T-cell (primary cell): ENCODE measurements at places on chromosomes 1 and 21. TPM values are rescaled to one million over a fixed set of nuclear protein-coding genes. Genes with fewer than 3 reads are reported as not detected.
A peak's percentile ranks its signal among the peaks of the same experiment; 100 is the strongest.

The ICOSLG gene
- 10.1 TPM for total RNA-seq

The MCOLN3 gene
- total RNA-seq = 2.8 TPM

The BRDT gene
- not detected for total RNA-seq

The C8B gene
- 0.12 TPM for total RNA-seq

The TAS1R1 gene
- not detected for total RNA-seq

The KRTAP15-1 gene
- total RNA-seq = not detected

The ZNF684 gene
- 6.0 TPM for total RNA-seq

The MROH9 gene
- total RNA-seq = not detected

The CD84 gene
- total RNA-seq = 47.5 TPM

GRCh38 chr1:185483664-185484450 is 166.8 kb upstream of the IVNS1ABP start:
- no peak overlapping the region for H3K4me3 ChIP-seq
- H3K27me3 ChIP-seq = no peaks in the 10 kb centered on the region
- H3K4me1 ChIP-seq = no peaks in the 10 kb centered on the region
- DNase-seq = no peak

DNA sequence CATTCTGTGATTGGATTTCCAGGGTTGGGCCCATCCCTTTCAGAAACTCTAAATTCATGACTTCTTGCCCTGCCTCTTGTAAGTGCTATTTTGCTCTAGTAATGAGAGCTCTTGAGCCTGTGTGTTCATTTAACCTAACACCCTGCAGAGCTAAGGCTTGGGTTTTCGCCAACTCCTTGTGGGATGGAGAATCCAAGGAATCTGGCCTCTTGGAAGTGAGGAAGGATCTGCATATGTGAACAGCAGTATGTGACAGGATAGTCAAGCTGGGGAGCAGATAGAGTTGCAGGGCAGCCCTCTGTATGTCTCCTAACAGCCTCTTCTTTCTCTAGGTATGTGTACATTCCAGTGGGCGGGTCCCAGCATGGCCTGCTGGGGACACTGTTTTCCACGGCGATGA is 258.9 kb downstream of the HHAT start:
- H3K27ac ChIP-seq = no peak overlapping the region
- no peaks in the 10 kb centered on the region for H3K36me3 ChIP-seq
- no peaks in the 10 kb centered on the region for H3K27me3 ChIP-seq
- H3K4me1 ChIP-seq = peaks cover 1% of the 10 kb centered on the region

GRCh38 chr1:23795676-23796465 is 4.7 kb downstream of the GALE start:
- peaks cover 34% of the 10 kb centered on the region for H3K36me3 ChIP-seq
- H3K27me3 ChIP-seq = no peaks in the 10 kb centered on the region
- H3K4me3 ChIP-seq = no peak overlapping the region
- H3K27ac ChIP-seq = no peak overlapping the region
- peaks cover 41% of the 10 kb centered on the region for H3K4me1 ChIP-seq

- H3K4me1 ChIP-seq = peaks cover 32% of the 10 kb centered on the region
- H3K4me3 ChIP-seq = no peak overlapping the region
- peaks cover 37% of the 10 kb centered on the region for H3K27me3 ChIP-seq
- no peaks in the 10 kb centered on the region for H3K36me3 ChIP-seq
Measured at GRCh38 chr1:156113282-156113950, 1.1 kb upstream of the LMNA start.

DNA sequence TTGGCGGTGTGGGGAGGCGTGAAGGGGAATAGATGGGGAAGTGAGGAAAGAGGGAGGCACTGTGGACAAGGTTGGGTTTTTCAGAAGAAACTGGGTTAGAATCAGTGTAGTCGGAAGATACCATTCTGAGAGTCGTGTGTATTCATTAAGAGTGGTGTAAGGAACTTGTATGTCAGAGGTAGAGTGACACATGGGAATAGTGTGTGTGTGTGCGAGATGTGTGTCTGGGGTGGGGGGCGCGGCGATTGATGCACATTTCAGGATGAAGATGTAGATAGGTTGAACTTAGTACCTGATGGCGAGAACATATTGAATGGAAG is 878 bp downstream of the SMG7 start:
- H3K4me3 ChIP-seq = peak overlapping the region; percentile 81
- peaks cover 43% of the 10 kb centered on the region for H3K4me1 ChIP-seq
- H3K36me3 ChIP-seq = no peaks in the 10 kb centered on the region
- H3K27ac ChIP-seq = no peak overlapping the region
- H3K27me3 ChIP-seq = no peaks in the 10 kb centered on the region

DNA sequence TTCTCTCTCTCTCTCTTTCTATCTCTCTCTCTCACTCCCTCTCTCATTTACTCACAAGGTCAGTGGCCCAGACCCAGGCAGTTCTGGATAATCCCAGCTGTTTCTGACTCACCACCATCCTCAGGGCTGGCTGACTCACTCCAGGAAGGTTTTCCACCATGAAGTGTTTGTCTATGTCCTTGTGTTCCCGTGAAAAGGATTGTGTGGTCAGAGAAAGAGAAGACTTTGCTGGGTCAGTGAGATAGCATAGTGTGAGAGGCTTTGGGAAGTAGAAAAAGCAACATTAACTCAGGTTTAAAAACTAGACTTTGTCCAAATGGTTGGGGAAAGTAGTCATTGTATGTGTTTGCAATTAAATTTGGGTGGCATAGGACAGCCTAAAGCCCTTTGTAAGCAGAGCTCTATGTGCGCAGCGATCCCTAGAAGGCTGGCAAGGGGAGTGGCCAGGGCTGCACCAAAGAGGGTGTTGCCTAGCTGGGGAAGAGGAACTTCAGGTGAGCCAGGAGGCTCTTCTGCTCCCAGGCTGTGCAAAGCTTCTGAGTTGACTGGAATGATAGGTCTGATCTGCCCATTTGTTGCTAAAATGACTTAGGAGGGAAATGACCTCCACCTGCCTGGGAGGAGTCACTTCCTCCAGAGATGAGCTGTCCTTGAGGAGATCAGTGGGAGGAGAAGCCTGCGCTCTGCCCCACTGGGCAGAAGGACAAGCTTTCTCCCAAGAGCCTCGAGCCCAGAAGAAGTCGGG is 4.9 kb upstream of the CAPN2 start:
- H3K27ac ChIP-seq = no peak overlapping the region
- DNase-seq = no peak
- H3K27me3 ChIP-seq = no peaks in the 10 kb centered on the region
- H3K4me3 ChIP-seq = no peak overlapping the region
- H3K36me3 ChIP-seq = no peaks in the 10 kb centered on the region

- no peak overlapping the region for H3K4me3 ChIP-seq
- H3K4me1 ChIP-seq = no peaks in the 10 kb centered on the region
- DNase-seq = no peak
- no peaks in the 10 kb centered on the region for H3K27me3 ChIP-seq
- H3K27ac ChIP-seq = no peak overlapping the region
Measured at GRCh38 chr1:222326006-222326709, 221.7 kb downstream of the HHIPL2 start.

DNA sequence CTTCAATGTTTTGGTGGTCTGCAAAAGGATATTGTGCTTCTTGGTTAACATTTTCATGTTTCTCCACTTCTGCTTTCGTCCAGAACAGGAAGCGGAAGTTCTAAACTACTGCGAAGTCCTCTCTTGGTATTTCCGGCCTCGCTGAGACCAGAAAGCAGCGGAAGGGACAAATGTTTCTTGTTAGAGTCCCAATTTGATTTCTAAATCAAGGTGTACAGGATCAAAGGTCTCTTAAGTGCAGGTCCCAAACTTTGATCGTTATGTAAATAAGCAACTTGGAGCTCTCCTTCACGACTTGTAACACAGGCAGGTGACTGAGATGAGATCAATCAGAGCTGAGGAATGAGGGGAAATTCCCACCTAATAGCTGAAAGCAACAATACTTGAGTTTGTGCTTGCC is 40.1 kb upstream of the HMCN1 start:
- H3K4me3 ChIP-seq = peak overlapping the region; percentile 38
- H3K27ac ChIP-seq = peak overlapping the region; percentile 74
- H3K36me3 ChIP-seq = no peaks in the 10 kb centered on the region
- peak; percentile 12 for DNase-seq

DNA sequence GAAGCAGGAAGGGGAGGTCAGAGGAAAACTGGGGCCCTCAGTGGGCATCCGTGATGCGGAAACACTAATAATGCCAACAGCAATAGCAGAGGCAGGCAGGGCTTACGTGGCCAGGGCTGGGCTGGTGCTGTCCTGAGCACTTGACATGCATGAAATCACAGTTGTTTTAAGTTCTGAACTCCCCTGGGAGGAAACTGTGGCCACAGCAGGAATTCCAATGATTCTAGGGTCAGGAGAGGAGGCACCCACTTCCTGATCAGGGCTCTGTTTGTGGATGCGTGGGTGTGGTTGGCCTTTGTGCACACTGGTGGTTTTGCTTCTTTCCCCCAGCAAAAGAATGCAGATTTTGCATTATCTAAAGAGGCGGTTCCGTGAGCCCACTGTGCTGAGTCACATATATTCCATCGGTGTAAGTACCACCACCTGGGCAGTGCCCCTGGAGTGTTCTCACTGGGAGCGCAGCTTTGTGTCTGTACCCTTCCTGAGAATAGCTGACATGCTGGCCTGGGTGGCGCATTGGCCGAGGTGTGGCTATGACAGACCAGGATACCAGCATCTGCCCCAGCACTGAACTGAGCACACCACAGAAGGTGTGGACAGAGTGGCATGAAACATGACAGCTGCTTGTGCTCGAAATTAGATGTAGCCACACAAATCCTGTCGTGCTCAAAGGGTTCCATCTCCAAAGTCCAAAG is 71.0 kb downstream of the PDE9A start:
- peaks cover 7% of the 10 kb centered on the region for H3K27me3 ChIP-seq
- H3K36me3 ChIP-seq = no peaks in the 10 kb centered on the region
- no peak overlapping the region for H3K4me3 ChIP-seq

DNA sequence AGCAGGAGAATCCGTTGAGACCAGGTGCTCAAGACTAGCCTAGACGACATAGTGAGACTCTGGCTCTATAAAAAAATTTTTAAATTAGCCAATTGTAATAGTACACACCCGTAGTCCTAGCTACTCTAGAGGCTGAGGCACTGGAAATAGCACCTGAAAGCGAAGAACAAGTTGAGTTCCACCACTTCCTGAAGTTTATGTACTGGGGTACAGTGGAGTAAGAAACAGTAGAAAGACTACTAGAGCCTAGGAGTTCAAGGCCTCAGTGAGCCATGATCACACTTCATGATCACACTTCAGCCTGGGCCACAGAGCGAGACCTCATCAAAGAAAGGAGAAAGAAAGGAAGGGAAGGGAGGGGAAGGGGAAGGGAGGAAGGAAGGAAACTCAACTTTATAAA is 19.8 kb downstream of the RSBN1 start:
- H3K27ac ChIP-seq = peak overlapping the region; percentile 42
- H3K36me3 ChIP-seq = peaks cover under 1% of the 10 kb centered on the region
- DNase-seq = no peak
- H3K4me3 ChIP-seq = no peak overlapping the region
- no peaks in the 10 kb centered on the region for H3K27me3 ChIP-seq

- no peaks in the 10 kb centered on the region for H3K27me3 ChIP-seq
- H3K4me3 ChIP-seq = peak overlapping the region; percentile 78
- no peak for DNase-seq
- no peak overlapping the region for H3K27ac ChIP-seq
- no peaks in the 10 kb centered on the region for H3K36me3 ChIP-seq
- H3K4me1 ChIP-seq = peaks cover 11% of the 10 kb centered on the region
Measured at GRCh38 chr1:165828669-165829329, 1.4 kb downstream of the UCK2 start.

DNA sequence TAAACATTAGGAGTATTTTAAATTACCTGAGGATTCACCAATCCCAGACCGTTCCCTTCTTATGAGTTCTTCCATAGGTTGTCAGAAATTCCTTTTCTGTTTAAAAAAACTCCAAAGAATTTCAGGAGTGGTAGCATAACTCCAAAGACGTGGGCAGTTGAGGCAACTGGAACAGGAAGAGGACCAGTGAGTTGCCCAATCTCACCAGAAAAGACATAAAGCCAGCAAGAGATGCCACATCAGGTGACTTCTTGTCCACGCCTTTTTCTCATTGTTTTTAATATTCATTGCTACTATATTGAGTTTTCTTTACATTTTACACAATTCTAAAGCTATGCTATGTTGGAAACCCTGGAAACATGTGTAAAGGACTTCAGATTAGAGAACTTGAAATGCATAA is 88.1 kb upstream of the JAK1 start:
- no peak overlapping the region for H3K27ac ChIP-seq
- no peaks in the 10 kb centered on the region for H3K27me3 ChIP-seq
- peaks cover 43% of the 10 kb centered on the region for H3K36me3 ChIP-seq
- H3K4me3 ChIP-seq = no peak overlapping the region
- DNase-seq = no peak
- peaks cover 16% of the 10 kb centered on the region for H3K4me1 ChIP-seq

GRCh38 chr1:82517586-82517985 is 716.9 kb downstream of the ADGRL2 start:
- H3K27ac ChIP-seq = no peak overlapping the region
- H3K4me3 ChIP-seq = no peak overlapping the region
- H3K36me3 ChIP-seq = no peaks in the 10 kb centered on the region

GRCh38 chr1:67627906-67628305 is 57.1 kb upstream of the GADD45A start:
- H3K4me3 ChIP-seq = no peak overlapping the region
- H3K36me3 ChIP-seq = no peaks in the 10 kb centered on the region
- H3K4me1 ChIP-seq = no peaks in the 10 kb centered on the region
- H3K27me3 ChIP-seq = peaks cover 10% of the 10 kb centered on the region
- H3K27ac ChIP-seq = no peak overlapping the region

GRCh38 chr1:50538476-50538875 is 115.2 kb upstream of the DMRTA2 start:
- H3K4me3 ChIP-seq = no peak overlapping the region
- H3K36me3 ChIP-seq = no peaks in the 10 kb centered on the region
- no peak for DNase-seq
- H3K27ac ChIP-seq = no peak overlapping the region
- H3K27me3 ChIP-seq = no peaks in the 10 kb centered on the region

DNA sequence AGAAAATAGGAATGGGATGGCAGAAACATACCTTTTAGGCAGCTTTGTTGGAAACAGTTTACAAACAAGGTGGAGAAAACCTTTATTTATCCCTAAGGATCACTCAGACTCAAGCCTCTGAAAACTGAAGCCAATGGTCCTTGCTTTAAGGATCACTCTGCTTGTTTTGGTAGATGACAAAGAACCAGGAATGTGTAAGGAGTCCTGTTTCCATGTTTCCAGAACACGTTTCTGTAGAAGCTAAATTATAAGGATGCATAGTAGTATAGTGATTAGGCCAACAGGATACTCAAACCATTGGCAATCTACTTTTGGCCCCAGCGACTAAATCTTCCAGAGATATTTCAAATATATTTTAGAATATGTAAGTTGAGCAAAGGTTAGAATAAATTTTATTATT is 149.1 kb upstream of the HP1BP3 start:
- no peaks in the 10 kb centered on the region for H3K4me1 ChIP-seq
- no peaks in the 10 kb centered on the region for H3K36me3 ChIP-seq
- no peaks in the 10 kb centered on the region for H3K27me3 ChIP-seq
- DNase-seq = no peak
- H3K27ac ChIP-seq = no peak overlapping the region

DNA sequence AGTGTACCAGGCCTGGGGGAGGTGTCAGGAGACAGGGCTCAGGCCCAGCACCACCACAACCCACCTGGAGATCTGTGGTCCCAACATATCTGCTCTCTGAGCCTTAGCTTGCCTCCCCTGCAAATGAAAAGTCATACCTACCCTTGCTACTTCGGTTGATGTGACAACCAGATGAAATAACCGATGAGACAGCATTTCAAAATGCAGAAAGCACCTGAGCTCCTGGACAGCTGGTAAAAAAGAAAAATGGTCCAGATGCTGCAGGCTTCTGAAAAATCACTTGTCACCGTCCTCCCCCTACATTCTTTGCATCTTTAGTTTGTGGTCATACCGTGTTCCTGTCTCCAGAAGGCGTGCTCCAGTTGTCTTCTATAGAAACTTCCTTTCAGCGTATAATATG is 52.0 kb upstream of the COA6 start:
- H3K36me3 ChIP-seq = no peaks in the 10 kb centered on the region
- H3K4me1 ChIP-seq = peaks cover 2% of the 10 kb centered on the region
- H3K27me3 ChIP-seq = peaks cover 19% of the 10 kb centered on the region
- no peak for DNase-seq
- no peak overlapping the region for H3K27ac ChIP-seq
